DMS79 treated with DMSO at 0.1 percent for 48 hours (cell line): ENCODE measurements at places on chromosomes 3 and 15.

GRCh38 chr3:156763386-156763785 lies 62.8 kb upstream of the LEKR1 start:
- no peak for DNase-seq

GRCh38 chr3:41327718-41328117 lies 128.4 kb downstream of the CTNNB1 start:
- no peak for DNase-seq

GRCh38 chr15:66907826-66908743 lies 157.3 kb upstream of the SMAD3 start:
- DNase-seq = no peak

DNA sequence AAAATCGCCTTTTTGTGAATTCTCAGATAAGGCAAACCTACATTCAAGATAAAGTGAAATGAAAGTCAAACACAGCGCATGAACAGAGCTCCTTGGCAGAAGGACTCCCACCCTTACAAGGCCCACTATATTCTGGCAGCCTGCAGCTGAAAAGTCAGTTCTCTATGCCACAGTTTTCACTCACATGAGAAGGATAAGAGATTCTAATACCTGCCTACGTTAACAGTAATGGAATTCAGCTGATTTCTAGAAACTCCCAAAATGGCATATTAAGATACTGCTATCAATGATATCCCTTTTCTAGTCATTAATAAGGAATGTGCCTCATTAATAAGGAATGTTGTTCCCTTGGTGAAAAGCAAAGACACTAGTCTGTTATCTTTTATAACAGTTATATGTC lies 27.0 kb downstream of the SLC30A4 start:
- no peak for DNase-seq

GRCh38 chr15:85723960-85724945 lies 70.5 kb downstream of the KLHL25 start:
- DNase-seq = no peak

GRCh38 chr3:88985491-88985890 lies 121.9 kb upstream of the EPHA3 start:
- DNase-seq = no peak

DNA sequence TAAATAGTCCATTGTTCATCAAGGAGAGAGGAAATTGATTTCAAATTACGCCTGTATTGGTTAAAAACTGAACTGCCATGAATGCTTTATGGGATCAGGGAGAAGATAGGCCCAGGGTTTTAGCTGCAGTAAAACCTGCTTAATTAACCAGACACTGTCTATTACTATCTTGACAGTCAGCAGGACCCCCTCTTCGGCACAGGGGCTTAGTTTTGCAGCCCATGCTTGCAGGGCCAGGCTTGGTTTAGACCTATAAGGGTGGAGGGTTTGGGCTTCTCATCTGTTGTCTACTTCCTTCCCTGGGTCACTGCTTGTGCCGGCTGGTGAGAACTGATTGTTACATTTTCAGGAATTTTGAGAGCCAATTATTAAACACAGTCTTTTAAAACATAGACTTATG lies 41.1 kb downstream of the PTPRG start:
- DNase-seq = no peak
